Nucleus accumbens (tissue), 56 donors: ENCODE measurements at places on chromosomes 3 and 15.

DNA sequence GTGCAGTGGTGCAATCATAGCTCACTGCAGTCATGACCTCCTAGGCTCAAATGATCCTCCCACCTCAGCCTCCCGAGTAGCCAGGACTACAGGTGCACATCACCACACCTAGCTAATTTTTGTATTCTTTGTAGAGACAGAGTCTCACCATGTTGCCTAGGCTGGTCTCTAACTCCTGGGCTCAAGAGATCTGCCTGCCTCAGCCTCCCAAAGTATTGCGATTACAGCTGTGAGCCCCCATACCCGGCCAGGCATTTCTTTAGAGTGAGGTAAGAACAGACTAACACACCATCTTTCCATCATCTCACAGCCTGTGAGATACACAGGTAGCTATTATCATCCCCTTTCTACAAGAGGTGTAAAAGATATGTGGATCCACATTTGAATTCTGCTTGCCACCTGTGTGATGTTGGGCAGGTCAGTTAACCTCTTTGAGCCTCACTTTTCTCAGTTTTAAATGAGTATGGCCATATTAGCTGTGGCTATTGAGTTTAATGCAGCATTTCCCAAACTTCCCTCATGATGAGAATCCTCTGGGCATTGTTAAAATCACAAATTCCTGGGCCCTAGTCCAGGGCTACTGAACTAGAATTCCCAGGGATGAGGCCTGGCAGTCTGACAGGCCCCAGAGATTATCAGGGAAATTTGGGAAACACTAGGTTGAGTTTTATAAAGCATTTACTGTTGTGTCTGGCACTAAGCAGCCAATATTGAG, 46.0 kb downstream of the ANP32A start:
- DNase-seq: no peak

GRCh38 chr3:81581966-81582599, 179.4 kb downstream of the GBE1 start:
- no peak for DNase-seq

- DNase-seq: no peak
Observed at GRCh38 chr3:182803596-182803995, 10.3 kb downstream of the ATP11B start.

DNA sequence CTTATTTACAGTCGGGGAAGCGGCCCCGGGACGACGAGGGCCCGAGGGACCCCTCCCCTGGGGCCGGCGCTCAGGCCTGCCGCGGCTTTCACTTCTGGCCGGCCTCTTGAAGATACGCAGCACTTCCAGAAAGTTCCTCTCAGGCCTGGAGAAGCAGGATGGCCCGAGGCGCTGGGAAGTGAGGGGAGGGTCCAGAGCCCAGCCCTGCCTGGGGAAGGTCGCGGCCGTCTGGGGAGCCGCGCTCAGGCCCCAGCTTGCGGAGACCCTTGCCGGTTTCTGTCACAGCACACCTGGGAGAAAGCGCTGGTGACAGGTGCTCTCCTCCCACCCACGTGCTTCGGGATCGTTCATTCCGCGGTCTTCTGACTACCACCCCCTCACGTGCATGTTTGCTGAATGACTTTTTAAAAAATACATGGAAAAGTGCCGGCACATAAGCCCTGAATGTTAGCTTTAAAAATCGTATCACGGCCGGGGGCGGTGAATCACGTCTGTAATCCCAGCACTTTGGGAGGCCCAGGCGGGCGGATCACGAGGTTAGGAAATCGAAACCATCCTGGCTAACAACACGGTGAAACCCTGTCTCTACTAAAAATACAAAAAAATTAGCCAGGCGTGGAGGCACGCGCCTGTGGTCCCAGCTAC, 727 bp upstream of the TM2D3 start:
- DNase-seq: no peak

GRCh38 chr3:73499787-73500186, 125.0 kb downstream of the PDZRN3 start:
- no peak for DNase-seq

- DNase-seq: no peak
Observed at GRCh38 chr3:123326531-123326930, 122.4 kb downstream of the ADCY5 start.
